ENCODE measurements at places on chromosomes 16 and 17.

DNA sequence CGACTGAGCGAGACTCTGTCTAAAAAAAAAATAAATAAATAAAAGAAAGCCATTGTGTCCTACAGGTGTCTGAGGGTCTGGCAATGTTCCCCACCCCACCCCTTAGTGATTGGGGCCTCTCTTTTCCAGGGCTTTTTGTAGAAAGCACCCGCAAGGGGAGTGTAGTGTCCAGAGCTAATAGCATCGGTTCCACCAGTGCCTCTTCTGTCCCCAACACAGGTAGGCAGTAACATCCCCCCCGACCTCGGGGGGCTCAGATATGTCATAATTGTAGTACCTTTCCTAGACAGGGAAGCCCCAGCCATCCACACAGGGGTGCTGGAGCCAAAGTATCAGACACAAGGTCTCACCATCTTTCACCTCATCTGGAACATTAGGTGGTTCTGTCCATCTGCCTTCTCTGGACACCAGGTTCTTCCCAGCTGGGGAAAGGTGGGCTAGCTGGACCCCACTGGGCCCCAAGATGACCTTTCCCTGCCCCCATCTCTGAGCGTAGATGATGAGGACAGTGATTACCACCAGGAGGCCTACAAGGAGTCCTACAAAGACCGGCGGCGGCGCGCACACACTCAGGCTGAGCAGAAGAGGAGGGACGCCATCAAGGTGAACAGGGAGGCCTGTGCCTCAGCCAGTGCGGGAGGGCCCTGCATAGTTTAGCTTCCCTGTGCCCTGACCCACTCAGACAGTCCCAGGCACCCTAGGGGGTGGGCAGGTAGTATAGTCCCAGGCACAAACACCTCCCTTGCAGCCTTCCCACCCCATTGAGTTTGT lies 1.6 kb downstream of the MLX start:
- no peak for DNase-seq

DNA sequence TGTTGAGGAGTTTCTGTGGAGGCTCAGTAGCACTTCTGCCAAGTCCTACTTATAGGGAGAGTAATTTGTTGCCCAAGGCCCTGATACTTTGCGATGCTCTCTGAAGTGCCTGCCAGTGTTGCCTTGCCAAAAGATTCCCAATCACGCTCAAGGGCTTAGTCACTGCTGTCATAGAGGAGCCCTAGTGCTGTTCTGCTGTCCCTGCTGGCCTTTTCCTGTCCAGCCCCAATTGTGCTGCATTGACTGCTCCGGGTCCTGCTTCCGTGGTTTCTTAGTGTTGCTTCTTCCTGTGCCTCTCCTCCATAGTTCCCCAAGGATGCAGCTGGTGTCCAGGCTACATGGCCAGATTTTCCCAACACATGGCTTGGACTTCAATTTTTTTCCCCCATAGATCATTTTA lies 13.9 kb downstream of the NUP93 start:
- peak; percentile 41 for DNase-seq

DNA sequence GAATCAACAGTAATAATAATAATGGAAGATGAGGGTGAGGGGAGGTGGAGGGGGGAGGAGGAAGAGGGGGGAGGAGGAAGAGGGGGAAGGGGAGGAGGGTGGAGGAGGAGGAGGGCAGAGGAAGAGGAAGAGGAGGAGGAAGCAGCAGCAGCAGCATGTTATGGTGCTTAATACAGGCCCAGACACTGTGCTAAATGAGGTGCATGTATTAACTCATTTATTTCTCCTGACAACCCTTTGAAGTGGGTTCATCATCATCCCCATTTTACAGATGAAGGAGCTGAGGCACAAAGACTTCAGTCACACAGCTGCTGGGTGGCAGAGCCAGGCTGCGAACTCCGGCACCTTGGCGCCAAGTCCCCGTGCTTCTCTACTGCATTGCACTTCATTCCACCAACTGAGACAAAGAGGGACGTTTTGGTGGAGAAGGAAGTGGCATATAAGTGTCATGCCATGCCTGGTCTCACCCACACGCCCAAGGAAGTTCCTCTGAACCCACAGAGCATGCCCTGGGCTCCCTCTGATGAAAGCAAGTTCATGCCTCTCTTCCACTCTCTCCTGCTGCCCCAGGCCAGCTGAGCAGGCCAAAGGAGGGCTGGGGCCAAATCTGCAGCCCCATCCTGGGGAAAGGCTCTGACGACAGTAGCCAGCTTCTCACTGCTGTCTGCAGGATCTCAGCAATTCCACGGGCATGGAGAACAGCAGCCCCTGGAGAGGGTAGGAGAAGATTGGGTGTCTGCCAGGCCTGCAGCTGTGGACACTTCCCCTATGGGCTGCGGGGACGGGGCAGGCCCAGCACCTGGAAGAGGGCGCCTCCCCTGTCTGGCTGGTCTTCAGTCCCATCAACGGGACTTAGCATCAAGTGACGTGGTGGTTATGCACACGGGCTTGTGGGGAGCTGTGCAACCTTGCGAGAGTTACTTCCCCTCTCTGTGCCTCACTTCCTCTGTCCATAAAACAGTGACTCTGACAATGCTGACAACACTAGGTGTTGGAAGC lies 21.8 kb downstream of the XYLT1 start:
- no peak for DNase-seq

DNA sequence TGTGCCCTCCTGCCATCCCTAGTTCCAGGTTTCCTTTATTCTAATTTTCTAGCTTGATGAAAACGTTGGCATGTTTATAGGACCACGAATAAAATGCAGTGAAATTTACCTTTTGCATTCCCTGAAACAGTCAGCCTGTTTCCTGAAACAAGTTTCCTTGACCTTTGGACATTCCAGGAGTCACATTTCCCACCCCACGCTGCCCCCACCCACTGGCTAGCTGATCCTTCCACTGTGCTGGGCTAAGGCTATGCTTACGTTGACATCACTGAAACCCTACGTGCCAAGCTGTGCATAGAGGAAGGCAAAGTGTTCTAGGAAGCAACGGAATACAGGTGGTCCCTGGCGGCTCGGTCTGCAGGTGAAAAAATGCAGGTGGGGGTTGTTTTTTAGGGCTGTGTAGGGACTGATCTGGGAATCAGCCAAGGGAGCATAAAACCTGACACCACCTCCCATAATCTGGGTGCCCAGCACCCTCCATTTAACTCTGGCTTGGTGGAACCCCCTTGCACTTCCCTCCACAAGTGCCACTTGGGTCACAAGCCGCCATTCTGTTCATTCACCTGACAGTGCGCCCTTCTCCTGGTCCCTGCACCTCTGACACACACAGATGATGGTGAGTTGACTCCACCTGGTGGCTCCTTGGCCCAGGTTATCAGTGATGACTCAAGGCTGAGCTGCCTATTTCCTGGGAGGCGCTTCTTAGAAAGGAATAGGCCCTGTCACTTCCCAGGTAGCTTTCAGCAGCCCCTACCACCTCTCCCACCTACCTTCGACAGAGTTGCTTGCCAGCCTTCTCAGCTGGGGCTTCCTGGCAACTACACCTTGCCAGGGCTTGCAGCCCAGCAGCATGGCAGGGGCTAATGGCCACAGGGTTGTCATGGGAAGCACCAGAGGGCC lies 83.7 kb downstream of the N4BP1 start:
- peak; percentile 37 for DNase-seq

DNA sequence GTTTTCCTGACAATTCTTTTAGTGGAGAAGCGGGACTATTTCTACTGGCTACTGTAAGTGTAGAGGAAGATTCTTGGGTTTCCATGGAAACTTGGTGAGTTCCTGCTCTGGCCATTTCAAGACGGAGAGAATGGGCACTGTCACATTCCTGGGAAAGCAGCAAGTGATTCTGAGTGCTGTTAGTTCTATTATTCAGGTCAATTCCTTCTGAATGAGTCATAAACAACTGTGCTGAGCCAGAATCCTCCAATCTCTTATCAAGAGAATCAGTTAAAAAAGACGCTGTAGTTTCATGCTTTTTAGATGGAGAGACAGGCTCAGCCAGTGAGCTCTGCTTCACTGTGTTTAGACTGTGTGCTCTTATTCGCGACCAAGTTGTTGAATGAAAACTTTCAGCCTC lies 19.6 kb downstream of the AKAP10 start:
- DNase-seq = peak; percentile 92

- no peak for DNase-seq
Observed at GRCh38 chr16:5166486-5166885, 68.9 kb upstream of the EEF2KMT start.

- DNase-seq = peak; percentile 99
Observed at GRCh38 chr16:30658731-30659506, 688 bp downstream of the FBRS start.

- DNase-seq = no peak
Observed at GRCh38 chr17:53924530-53925455, 102.1 kb downstream of the KIF2B start.

- DNase-seq = no peak
Observed at GRCh38 chr17:80225230-80225629, 5.0 kb downstream of the SLC26A11 start.

DNA sequence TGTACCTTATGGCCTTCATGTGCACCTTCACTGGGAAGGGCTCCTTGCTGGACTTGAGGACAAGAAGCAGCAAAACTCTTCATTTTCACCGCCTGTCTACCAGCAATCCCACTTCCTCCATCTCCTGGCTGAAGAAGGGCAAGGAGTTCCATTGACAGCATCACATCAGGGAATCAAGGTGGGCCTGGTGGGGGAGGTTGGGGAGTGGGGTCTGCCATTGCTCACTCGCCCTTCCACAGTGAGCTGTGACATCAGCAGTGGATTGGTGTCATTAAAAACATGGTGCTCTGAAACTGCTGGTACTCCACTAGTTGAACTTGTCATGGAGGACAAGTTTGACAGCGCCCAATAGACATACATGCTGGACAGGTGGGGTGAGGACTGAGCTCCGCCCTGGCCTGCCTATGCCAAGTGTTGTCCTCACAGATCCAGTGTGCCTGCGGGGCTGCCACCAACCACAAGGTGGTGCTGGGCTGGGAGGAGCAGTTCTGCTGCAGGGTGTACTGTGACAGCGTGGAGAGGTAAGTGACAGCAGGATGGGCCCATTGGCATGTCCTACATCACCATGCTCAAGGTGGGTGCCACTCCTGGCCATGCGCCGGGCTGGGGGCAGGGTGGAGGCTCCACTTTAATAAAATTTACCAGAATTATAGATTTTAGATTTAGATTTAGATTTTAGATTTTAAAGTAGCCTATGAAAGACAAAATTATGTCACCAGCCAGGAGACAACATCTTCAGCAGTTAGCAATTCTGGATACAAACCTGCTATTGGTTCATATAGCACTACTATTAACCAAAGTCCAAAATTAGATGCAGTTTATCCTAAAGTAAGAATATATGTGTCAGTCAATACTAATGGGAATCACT lies 1729.1 kb downstream of the TP53TG3F start:
- peak; percentile 61 for DNase-seq

GRCh38 chr16:24645739-24646645 lies 83.5 kb upstream of the TNRC6A start:
- peak; percentile 99 for DNase-seq

DNA sequence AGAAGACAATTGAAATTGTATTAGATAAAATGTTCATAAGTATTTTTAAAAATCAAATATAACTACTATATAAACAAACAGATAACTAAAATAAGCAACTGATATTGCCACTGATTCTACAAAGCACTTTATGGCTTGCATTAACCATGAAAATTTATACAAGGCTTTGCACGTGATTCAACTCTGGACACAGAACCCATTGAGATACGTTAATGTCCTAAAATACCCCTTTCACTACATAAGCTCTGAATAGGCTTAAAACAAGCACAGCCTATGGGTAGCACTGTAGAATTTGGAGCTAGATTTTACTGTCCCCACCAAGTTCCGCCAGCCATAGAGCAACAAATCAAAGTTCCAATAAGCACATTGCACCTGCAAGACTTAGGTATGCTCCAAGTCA lies 4.5 kb downstream of the ZNF652 start:
- DNase-seq = no peak
